ENCODE measurements at places on chromosomes 1 and 21.

- DNase-seq, result no peak
Measured at GRCh38 chr1:234875953-234876855, 252.4 kb downstream of the TOMM20 start.

DNA sequence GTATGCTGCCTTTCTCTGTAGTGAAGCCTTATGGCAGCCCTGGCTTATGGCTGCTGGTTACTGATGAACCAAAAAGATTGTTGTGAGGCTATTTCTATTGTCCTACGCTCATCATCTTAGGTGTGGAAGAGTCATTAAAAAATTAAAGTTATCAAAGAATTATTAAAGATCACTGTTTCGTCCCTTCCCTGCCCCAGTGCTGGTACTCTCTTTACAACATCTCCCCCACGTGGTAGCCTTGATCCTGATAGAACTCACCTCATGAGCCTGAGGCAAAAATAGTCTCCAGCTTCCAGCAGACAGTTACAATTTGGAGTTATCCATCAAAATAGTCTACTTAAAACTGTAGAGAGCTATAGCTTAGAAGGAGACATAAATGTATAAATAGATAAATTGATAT, 201.5 kb downstream of the S1PR1 start:
- DNase-seq, result no peak

DNA sequence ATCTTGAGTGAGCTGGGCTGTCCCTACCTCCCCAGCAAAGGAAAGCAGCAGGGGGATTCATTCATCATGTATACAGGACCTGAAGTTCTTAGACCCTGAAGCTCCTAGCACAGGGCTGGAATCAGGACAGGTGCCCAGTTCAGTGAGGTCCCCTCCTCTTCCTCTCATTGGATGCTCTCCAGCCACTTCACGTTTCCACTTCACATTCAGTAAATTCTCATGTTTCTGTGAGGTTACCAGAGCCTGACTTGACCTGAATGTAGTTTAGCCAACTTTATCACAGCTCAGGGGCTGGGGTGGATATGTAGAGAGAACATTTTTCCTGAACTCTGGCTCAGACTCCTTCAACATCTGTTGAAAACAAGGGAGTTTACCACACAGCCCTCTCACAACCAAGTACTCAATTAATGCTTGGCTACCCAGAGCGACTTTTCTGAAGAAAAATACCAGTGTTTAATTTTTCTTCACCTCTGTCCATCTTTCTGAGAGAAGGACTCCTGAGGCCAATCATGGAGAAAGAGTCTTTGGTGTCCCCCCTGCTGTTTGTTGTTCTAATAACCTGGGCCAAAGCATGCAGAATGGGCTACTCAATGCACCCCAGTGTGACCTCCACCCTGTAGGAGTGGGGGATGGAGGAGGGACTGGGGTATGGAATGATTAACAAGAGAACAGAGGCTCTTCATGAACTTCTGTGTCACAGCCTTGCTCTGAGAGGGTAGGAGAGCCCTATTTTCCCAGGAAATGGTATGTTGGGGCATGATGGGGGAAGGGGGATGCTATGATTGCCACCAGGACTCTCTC, 108.3 kb upstream of the FGGY start:
- DNase-seq, result no peak

DNA sequence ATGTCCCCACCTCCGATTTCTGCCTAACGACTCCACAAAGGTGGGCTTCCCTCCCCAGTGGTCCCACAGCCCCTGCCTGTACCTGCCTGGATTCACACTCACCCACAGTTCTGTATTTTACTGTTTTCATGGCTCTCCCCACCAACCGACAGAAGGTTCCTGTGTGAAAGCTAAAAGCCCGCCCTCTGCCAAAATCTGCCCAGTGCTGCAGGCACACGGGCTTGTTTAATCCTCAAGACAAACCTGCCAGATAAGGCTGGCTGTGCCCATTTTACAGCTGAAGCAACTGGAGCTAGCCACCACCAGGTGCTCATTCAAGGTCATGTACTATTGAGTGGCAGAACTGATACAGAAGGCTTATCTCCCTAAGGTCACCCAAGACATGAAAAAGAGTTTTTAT, 114.5 kb downstream of the HIVEP3 start:
- no peak for DNase-seq

DNA sequence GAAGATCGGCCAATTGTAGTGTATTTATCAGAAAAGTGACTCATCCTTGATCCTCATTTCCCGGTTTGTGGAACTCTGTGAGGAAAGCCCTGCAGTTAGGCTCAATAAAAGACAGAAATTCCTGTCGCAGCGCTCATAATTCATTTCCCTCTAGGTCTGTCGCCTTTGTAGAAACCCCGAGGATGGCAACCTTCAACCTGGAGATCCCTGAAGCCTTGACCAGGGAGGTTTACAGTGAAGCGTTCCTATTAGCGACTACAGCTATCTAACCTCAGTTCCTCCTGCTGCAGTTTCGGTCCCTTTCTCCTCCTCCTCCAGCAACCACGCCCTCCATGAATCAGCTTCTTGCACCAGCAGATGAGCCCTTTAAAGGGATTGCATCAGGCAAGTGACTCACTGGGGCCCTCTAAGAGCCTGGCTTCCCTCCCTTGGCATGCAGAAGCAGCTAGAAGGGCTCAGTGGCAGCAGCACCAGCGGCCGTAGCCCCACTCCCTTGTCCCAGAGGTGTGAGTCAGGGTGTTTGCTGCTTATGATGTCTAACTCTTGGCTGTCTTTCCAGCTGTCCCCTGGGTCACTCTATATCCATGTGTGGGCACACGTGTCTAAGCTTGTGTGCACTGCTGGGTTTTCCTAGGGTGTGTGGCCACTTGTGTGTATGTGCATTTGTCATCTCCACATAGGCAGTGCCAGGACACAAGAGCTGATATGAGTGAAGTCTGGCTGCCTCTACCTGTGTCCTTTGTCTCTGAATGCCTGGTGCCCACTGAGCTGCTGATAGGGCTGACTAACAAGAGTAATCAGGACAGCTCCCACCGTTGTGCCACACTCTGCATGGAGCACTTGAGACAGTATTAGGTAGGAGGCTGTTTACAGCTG, 779 bp upstream of the STK40 start:
- DNase-seq, result peak; percentile 99

DNA sequence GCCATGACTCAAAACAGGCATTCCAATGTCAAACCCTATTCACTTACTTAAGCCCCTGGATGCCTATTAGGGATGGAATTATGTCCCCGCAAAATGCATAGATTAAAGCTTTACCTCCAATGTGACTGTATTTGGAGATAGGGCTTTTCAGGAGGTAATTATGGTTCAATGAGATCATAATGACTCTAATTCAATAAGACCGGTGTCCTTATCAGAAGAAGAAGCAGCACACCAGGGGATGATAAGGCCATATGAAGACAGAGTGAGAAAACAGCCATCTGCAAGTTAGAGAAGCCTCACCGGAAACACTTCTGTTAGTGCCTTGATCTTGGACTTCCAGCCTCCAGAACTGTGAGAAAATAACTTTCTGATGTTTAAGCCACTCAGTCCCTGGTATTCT, 1131.8 kb upstream of the TMPRSS15 start:
- DNase-seq, result no peak

- no peak for DNase-seq
Measured at GRCh38 chr1:23882746-23883145, 14.7 kb upstream of the FUCA1 start.
